ENCODE measurements at places on chromosomes 7 and 10.

DNA sequence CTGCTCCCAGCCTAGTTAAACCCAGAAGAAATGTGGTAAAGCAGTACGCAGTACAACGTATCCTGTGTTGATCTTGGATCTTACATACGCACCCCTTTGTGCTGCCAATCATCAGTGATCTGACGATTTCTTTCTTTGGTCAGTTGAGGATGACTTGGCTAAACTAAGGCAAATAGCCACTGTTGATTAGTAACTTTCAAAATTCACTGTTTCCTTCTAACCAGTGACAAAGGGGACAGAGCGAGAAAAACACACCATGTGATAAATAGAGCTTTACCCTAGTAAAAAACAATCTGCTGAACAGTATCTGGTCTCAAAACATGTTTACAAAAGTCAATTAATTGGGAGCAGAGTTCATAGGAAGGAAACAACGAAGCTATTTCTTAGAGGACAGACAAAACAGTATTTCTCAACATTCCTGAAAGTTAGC lies 123.2 kb upstream of the RAB18 start:
- no peak for DNase-seq

- DNase-seq = no peak
Measured at GRCh38 chr10:44589944-44590449, 205.1 kb upstream of the CXCL12 start.

DNA sequence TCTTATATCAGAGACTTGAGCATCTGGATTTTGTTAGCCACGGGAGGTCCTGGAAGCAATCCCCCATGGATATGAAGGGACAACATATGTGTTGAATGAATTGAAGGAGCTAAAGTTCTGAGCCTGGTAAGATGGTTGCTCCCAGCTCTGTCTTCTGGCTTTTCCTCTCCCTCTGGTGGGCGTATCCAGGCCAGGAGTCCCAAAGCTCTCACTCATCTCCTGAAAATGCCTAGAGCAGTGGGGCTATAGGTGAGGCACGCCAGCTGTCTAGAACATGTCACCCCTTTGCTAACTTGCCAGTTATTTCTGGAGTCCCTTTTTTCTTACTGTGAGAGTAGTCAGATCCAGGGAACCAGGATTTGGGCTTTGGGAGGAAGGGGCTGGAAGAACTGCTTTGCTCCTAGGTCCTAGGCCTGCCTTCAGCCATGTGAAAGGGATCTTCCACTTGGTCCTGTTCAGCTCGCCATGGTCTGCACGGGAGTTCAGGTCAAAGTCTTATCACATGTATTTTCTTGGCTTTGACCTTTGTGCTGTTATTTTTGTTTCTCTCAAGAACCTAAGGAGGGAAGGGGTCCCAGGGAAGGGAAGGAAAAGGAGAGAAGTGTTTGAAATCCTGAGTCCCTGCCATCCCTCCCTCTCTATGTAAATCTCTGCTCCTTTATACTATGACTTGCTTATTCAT lies 73.6 kb downstream of the MINPP1 start:
- DNase-seq = no peak

DNA sequence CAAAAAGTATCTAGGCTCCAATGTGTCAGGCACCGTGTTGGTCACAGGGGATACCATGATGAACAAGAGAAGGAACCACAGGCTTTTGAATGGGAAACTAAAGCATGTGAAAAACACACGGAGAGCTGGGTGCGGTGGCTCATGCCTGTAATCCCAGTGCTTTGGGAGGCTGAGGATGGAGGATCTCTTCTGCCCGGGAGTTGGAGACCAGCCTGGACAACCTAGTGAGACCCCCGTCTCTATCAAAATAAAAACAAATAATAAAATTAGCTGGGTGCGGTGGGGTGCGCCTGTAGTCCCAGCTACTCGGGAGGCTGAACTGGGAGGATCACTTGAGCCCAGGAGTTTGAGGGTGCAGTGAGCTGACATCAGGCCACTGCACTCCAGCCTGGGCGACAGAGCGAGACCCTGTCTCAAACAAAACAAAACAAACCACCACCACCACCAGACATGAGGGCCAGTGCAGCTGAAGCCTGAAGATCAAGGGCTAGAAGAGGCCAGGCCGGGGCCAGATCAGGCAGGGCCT lies 611 bp upstream of the COPS6 start:
- DNase-seq = no peak

DNA sequence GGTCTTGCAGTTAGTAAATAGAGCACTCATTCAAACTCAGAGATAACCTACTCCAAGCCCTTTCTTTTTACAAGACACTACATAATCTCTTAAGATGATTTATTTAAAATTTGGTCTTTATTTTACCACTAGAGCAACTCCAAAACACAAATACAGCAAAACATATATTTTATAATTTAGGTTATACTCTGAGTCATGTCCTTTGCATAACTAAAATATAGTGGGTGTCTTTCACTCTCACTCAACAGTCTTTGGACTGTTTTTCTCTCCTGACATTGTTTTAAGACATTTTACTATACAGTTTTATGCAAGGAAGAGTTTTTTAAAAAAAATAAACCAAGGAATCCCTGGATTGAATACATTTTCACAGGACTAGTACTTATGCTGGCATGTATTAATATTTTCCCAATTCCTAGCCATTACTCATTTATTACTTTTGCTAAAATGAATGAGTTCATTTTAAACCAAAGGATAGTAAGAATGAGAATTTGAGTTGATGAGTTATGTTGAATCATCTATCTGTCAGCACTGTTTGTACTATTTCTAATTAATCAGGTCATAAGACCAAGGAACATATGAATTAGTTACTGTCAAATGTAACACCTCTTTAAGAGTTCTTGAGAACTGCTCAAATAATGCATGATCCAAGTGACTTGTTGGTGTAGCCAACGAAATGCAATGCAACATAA lies 303.1 kb upstream of the FZD1 start:
- DNase-seq = no peak

- no peak for DNase-seq
Measured at GRCh38 chr10:89355394-89355931, 22.4 kb upstream of the IFIT1B start.

DNA sequence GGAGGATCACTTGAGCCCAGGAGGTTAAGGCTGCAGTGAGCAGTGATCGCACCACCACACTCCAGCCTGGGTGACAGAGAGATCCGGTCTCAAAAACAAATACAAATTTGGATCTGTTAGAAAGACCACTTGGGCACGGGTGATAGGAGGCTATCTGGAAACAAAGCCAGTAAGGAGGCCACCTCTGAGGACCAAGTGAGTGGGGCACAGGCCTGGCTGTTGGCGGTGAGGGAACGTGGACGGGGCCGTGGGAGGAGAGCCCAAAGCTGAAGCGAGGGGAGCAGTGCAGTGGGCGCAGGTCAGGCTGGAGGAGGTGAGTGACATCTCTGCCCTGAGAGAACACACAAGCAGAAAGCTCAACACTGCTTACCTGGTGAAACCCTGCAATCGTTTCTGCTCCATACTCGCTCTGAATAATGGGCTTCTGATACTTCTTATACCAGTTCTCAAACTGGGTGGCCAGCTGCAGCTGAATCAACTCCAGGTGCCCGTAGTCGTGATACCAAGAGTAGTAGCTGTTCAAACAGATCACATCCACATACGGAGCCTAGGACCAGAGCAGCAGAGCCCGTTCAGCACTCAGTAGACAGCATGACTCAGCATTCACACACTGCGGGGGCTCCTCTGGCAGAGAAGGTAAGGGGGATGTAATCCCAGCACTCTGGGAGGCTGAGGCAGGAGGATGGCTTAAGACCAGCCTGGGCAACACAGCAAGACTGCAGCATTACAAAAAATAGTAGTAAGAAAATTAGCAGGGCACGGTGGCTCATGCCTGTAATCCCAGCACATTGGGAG lies 14.5 kb downstream of the GUSB start:
- DNase-seq = no peak

- DNase-seq = no peak
Measured at GRCh38 chr10:124182088-124182541, 88.7 kb upstream of the CHST15 start.

- no peak for DNase-seq
Measured at GRCh38 chr10:79045566-79046175, 23.1 kb upstream of the ZMIZ1 start.

GRCh38 chr7:67619175-67619574 lies 622.5 kb downstream of the TYW1 start:
- no peak for DNase-seq

- DNase-seq = no peak
Measured at GRCh38 chr7:21256310-21256877, 171.5 kb upstream of the SP4 start.

DNA sequence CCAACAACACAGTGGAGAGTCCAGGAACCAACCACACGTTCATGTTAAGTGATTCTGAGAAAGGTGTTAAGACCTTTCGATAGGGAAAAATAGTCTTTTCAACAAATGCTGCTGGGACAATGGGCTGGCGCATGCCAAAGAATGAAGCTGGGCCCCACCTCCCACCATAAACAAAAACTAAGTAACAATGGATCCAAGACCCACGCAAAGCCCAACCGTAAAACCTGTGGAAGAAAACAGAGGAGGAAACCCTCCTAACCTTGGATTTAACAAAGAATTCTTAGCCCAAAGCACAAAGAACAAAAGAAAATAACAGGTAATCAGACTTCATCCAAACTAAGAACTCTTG lies 272.8 kb downstream of the ELFN1 start:
- no peak for DNase-seq

DNA sequence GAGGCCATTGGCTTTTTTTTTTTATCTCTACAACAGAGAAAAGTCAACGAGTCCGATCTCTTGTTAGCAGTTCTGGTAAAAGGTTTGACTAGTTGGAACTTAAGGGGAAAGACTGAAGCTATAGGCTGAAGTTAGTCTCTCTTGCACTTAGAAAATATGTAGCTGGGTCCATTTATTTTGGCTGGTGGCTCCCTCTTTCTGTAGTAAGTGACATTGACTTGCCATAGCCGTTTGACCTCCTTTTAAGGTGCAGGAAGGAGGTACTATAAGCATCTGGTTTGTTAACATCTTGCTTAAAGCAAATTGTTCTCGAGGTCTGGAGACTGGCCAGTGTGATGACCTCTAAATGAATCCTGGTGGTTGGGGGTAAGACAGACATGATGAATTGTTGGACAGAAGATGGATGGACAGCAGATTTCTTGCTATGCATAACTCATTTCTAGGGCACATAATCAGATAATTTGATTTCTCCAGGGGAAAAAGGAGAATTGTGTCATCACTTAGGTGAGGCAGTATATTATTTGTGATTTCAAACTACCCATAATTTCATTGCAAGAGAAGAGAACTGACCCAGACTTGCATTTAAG lies 356.3 kb upstream of the GALNT17 start:
- DNase-seq = no peak

- no peak for DNase-seq
Measured at GRCh38 chr7:68321076-68321639, 1277.1 kb upstream of the AUTS2 start.

- no peak for DNase-seq
Measured at GRCh38 chr10:101301111-101301731, 52.7 kb upstream of the BTRC start.

DNA sequence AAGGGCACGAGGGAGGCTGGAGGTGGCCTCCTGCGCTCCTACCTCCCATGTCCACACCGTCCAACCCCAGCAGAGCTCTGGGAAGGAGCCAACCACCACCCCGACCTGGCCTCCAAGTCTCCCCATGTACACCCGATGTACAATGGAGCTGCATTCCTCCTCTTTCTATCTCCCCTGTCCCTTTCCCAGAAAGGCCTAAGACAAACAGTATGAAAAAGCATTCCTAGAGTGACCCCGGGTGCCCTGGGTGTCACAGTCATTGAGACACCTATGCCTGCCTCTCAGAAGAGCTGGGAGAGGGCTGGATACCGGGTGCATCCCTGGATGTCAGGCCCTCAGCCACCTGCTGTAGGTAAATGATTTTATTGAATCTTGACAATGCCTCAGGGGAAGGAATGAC lies 248.1 kb downstream of the EMX2 start:
- DNase-seq = no peak

All from caudate nucleus (tissue), 63 donors.